ENCODE measurements at places on chromosomes 6 and 20.

GRCh38 chr6:127737768-127738167 is 160.8 kb downstream of the C6orf58 start:
- DNase-seq = no peak

- DNase-seq = no peak
Measured at GRCh38 chr6:168180548-168181011, 101.6 kb upstream of the FRMD1 start.

GRCh38 chr20:3846740-3847428 is at the start of gene MAVS:
TSS of gene MAVS (plus strand) at chr20:3846834. CDS start at chr20:3854625, 7,791 bp downstream.
- DNase-seq = peak; percentile 82

- no peak for DNase-seq
Measured at GRCh38 chr6:133380723-133381122, 139.6 kb downstream of the EYA4 start.

- DNase-seq = no peak
Measured at GRCh38 chr6:73965539-73966029, 269.6 kb downstream of the CD109 start.

GRCh38 chr20:59032713-59033059 is 551 bp upstream of the ATP5F1E start:
- DNase-seq = no peak

- DNase-seq = no peak
Measured at GRCh38 chr6:169528755-169529154, 173.1 kb downstream of the WDR27 start.
